NCI-H1048 (cell line): ENCODE measurements at places on chromosomes 1 and 21.

- DNase-seq = no peak
These were observed 306.5 kb downstream of the HHIPL2 start for GRCh38 chr1:222241410-222241809.

DNA sequence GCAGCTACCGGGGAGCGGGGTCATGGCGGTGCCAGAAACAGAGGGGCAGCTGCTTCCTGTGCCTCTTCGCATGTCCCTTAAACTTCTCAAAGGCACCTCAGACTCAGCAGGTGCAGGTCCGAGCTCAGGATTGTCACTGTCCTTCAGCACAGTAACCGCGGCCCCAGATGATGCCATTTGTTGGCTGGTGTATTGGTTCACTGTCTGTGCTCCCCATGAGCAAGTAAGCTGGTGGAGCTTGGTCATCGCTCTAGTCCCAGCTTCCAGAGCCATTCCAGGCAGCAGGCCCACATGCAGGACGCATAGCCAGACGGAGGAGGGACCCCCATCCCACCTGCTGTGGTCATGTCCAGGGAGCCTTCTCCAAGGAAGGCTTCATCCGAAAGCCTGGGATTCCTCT is 154.0 kb upstream of the AJAP1 start:
- no peak for DNase-seq

DNA sequence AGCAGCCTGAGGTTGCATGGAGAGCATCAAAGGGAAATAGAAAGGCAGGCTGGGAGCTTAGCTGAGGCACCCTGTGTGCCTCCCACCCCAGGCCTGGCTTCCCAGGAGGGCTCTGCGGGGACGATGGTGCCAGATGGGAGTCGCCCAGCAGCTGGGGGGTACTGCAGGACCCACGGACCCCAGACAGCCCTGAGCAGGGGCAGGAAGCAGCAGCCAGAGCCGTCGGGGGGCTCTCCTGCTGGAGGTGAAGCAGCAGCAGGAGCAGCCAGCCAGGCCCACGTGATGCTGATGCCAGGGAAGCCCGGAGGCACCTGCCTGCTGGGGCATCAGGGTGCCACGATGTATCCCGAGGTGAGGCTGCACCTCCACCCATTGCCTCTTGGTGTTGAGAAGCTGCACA is 20.4 kb downstream of the RAP1GAP start:
- DNase-seq = no peak

DNA sequence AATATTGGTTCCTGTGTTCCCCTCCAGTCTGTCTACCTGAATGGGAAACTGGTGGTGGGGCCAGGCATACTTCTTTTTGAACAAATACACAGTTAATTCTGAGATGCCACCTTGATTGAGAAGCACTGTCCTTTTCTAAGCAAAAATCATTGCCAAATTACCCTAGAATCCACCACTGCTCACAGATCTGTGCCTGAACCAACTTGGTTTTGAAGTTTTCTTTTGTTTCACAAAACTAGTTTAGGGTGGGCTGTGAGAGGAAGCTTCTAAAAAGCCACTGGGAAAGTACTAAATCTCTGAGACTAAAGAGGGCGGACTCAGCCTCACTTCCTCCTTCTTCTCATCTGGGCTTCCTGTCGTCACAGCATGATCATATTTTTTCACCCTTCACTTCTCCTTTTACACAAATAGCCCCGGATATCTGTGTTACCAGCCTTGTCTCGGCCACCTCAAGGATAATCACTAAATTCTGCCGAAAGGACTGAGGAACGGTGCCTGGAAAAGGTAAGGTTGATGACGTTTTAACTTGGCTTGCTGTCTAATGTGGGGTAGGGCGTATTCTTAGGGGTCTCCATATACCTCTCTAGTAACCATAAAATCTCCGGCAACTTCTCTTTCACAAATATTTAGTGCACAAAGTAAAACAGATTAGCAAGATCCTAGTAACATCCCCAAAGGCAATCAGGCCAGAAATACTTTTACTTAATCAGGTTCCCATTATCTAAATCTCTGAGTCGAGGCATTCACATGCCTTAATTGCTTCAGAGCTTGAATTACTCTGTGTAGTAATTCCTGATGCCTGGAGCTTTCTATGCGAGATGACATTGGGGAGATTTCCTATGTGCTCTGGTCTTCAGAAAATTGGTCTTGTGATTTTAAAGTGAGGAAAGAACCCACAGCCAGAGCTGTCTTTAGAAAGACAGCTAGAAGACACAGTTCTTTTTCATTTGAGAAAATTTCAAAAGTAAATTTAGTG is at the start of gene CD53:
Gene CD53 (plus strand): TSS at position 404 of the 976 bp plus-strand sequence. CDS start 18,261 bp downstream, outside the sequence.
- DNase-seq = no peak

GRCh38 chr1:45206808-45207623 is 611 bp upstream of the ZSWIM5 start:
- DNase-seq = no peak

DNA sequence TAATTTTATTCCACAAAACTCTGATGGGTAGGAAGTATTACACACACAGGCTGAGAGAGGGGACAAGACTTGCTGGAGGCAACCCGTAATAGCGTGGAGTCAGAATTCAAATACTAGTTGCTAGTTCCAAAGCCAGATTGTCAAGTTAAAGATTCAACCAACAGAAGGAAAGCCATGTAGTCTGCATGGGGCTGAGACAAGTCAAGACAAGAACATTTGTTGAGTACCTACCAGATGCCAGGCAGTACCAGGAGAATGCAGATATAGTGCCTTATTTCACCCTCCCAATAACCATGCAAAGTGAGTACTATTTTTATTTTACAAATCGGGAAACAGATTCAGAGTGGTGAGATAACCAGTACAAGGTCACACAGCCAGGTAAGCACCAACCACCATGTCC is 110.4 kb upstream of the SPATA6 start:
- no peak for DNase-seq

DNA sequence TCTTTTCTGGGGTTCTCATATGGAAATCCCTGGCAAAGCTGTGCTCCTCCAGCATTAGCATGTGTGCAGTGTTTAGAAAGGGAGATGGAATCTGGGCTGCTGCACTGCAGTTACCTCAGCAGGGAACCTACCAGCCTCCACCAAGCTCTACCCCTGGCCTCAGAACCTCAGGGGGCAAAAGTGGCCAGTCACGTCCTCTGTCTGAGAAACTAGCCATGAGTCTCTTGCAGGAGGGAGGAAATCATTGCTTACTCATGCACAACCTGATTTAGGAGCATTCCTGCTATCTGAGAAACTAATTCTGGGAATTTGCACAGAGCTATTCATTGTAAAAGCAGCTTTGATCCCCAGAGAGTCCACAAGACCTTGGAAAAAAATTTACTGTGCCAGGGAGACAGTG is 80.6 kb upstream of the IPO9 start:
- DNase-seq = no peak

DNA sequence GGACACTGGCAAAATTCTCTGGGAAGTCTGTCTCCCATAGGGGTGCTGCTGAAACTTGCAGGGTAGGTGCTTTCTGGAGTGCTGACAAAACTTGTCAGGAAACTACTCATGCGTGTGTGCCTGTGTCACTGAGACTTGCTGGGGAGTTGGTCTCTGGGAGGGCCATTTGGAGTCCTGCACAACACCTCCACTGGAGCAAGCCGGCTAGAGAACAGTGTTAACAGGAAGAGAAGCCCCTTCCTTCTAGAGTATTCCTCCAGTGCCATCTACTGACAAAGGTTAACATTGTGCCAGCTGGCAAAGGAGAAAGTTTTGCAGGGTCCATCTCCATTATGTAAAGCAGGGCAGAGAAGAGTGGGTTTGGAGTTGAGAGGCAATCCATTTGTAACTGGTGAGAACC is 30.0 kb downstream of the ZMYM4 start:
- no peak for DNase-seq

DNA sequence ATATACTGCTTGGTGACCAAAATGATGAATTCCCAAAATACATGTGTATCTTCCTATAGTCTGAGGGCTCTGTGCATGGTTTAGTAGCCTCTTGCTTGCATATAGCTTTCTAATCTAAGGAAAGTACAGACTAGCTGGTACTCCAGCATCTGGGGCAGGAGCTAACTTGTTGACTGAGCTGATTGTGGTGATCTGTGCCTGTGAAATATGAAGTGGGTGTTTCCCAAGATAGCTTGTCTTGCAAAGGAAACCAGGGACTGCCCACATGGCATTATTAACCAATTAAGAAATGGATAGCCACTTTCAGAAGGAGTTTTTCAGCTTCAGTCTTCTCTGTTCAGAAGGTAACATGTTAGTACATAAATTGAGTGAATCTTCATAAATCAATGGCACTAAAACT is 219.8 kb downstream of the NEGR1 start:
- no peak for DNase-seq

- DNase-seq = no peak
These were observed 13.6 kb downstream of the FAM177B start for GRCh38 chr1:222750651-222751050.

GRCh38 chr1:153869486-153869885 is 53.3 kb downstream of the GATAD2B start:
- DNase-seq = no peak

DNA sequence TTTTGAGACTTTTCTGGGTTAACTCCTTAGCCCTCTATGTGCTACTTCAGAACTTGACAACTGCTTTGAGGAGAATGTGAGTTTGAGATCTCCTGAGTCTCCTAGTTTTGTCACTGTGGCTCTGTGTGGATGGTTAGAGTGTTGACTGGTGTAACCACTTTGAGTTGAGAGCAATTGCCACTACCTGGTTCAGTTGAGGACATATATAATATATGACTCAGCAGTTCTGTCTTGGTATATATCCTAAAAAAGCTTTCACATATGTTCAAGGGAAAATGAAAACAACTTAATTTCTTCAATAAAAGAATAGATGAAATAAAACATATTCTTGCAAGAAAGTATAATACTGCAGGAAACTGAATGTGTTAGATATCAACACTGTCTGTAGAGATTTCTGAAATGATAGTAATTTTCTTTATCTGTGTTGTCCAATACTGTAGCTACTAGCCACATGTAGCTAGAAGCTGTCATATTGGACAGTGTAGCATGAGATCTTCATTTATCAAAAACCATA is 96.7 kb upstream of the QSOX1 start:
- no peak for DNase-seq

DNA sequence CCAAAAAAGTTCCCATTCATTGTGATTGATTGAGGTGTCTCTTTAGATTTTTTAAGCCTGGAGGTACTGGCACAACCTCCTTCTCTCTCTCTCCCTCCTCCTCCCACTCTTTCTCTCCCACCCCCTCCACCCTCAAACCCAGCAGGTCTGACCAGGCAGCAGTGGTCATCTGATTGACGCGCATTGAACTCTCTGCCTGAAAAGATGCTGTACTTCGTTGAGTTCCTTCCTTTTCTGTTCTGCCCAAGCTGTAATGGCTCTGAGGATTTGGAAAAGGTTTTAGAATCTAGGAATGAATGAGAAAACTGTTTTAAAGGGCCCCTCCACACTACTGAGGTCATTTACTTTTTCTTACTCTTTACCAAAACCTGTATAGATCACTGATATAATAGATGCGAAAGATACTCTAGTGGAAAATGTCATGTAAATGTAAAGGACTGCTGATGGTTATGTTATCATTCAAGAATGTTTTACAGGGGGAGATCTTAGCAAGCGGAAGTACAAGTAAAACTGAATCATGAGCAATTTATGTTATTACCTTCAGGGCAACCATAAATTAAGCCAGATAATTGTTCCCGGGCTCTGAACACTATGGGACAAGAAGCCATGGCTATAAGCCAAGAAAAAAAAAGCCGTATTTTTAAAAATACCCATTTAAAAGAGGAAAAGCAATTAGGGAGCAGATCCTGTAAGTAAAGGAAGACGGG is 25.2 kb upstream of the DYRK1A start:
- DNase-seq = peak; percentile 6

DNA sequence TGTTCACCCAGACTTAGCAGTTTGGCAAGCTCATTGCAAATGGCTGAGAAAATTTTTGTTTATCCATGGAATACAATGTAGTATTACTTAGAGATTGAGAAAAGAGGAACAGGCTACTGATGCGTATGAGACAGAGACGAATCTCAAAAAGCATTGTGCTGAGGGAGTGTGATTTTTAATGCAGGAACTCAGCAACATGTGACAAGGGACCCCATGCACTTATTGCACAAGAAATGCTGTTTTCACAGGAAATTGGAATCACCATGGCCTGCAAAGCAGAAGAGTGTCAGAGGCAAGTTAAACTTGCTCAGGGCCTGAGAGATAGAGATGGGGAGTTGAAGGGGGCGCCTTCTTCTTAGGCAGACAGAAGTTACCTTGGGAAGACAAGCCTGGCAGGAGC is 32.6 kb upstream of the TLR5 start:
- DNase-seq = no peak

GRCh38 chr1:81407000-81407821 is 393.5 kb upstream of the ADGRL2 start:
- no peak for DNase-seq

DNA sequence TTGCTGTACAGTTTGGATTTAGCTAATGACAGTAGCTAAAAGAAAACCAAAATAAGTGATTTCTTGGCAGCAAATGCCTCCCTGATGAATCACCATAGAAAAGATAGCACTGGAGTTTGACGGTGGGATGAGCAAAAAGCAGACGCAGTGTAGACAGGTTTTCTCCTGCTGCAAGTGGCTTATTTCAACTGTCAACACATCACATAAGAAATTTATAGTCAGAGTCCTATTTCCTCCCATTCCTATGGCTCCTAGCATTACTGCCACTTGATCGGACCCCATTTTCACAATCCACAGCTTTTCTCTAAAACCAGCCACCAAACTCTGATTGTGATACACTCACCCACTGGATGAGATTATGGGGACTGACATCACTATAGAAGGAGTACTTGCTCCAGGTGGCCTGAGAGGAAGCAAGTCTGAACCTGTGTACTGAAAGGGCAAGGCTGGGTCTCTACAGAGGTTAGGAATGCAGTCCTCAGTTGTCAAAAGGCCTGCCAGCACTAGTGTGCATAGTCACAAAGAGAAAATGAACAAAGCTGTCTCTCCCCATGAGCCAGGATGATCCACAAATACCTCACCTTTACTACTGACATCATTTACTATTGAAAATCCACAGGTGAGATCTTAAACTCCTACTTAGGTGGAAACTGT is 359.8 kb downstream of the LTN1 start:
- no peak for DNase-seq

- DNase-seq = no peak
These were observed 16.5 kb upstream of the PIGM start for GRCh38 chr1:160048335-160048734.

DNA sequence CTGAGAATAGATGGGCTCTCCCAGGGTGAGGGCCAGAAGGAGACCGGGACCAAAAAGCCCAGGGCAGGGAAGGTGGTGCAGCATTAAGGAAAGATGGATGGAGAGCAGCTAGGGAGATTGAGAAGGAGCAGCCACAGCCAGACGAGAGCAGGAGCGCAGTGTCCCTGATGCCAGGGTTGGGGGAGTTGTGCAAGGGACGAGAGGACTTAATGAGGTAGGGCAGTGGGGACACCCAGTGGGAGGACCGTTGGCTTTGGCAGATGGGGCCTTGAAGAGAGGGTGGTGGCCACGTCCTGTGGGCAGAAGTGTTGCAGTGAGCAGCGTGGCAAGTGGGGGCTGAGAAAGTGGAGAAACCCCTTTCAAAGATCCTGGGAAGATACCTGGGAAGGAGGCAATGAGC is 38.0 kb upstream of the KDM4A start:
- no peak for DNase-seq

GRCh38 chr21:26614251-26614650 is 41.2 kb upstream of the CYYR1 start:
- no peak for DNase-seq

GRCh38 chr1:248618119-248618518 is 16.8 kb downstream of the OR2T11 start:
- DNase-seq = no peak
